ENCODE measurements at places on chromosomes 3 and 15.

- DNase-seq = no peak
These were observed 53.3 kb upstream of the TRIM71 start for GRCh38 chr3:32764481-32764880.

GRCh38 chr3:47571391-47572175 is 7.1 kb downstream of the CSPG5 start:
- no peak for DNase-seq

DNA sequence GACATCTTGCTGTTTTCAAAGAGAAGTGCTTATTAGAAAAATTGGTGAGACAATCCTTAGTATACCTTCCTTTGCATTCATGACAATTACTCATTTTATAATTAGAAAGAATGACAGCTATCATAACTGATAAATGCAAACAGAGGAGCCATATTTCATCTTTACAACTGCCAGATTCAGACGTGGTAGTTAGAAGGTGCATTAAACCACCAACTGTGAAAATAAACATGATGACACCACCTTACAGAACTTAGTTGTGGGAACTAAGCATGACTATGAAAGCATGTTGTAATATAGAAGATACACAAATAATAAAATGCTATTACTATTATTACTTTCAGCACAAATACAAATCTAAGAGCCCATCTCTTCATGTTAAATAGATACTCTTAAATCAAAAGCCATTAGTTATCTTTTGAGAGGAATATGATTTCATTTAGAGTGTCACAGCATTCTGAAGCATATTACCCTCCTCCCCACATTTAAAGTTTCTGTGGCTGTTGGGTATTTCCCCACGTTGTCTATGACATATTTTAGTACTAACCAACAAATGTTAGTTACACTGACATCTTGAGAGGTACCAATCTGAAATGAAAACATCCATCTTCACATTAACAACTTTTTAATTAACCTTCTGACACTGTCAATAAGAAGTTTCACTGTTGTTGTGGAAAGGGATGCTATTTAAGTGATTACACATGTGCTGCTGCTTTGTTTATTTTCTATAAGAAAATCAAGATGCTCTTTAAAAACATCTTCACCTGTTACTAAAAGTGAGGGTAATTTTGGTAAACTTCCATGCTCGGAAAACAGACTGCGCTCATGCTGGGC is 163.8 kb downstream of the LSAMP start:
- DNase-seq = no peak

GRCh38 chr3:136671921-136672320 is 80.3 kb downstream of the STAG1 start:
- no peak for DNase-seq

DNA sequence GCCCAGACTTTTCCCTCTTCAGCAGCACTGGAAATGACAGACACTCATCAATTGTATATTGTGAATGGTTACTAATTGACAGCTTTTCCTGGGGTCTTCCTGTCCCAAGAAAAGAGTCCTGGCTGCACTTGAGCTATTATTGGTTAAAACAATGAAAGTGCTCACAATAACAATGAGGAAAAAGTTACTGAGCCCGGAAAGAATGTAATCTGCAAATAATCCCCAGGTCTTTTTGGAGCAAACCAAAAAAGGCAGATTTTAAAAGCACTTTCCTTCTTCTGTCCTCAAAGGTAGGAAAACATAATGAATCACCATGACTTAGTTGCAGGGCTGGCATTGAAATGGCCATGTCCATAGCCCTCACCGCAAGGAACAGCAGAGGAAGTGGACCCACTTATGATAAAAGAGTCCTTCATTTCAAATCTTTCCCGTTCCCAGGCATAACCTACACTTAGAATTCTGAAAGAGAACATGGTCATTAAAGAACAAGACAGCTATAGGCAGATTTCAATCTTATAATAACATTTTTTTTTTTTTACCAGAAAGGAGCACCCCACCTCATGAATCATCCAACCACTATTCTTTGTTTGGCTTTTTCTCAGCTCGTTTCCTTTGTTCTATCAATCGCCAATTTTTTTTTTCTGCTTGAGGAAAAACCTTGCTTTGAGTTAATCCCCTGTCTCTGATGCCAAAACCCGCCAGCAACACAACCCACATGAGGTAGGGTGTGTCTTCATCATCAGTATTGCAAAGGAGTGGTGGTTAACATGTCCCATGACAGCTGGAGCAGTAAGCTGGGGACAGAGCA is 35.5 kb upstream of the ATP1B3 start:
- no peak for DNase-seq

DNA sequence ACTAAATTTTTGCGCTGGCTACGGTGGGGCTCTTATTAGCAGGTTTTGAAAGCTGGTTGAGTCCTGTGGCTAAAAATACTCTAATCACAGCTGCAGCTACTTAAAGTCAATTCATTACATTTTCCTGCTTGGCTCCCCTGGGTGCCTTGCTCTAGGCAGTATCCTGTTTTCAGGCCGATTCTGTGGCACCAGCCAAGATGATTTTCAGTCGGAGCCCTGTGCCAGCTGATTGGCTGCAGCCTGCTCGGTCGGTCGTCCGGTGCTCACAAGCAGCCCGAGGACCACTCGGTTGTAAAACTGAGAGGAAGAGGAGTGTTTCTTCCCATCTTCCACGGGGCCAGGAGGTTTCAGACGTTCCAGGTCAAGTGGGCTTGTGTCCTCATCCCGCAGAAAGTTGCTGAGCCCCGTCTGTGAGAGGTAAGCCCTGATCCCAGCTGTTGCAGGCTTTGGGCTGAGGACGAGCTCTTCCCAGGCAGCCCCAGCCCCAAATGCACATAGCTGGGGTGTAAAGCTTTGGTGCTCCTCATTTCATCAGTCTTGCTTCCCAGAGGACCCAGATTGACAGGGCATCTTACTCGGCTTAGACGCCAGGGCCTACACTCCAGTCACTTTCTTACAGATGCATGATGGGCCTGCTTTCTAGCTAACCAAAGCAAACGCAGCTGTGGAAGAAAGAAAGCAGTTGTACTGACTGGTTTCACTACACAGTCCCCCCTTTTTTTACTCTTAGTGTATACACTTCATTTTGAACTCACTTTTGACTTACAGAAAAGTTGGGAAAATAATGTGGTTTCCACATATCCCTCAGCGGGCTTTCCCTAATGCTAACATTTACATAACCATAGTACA is 15.9 kb downstream of the LYSMD4 start:
- DNase-seq = peak; percentile 12

- DNase-seq = no peak
These were observed 76.4 kb downstream of the DHX36 start for GRCh38 chr3:154247806-154248415.

DNA sequence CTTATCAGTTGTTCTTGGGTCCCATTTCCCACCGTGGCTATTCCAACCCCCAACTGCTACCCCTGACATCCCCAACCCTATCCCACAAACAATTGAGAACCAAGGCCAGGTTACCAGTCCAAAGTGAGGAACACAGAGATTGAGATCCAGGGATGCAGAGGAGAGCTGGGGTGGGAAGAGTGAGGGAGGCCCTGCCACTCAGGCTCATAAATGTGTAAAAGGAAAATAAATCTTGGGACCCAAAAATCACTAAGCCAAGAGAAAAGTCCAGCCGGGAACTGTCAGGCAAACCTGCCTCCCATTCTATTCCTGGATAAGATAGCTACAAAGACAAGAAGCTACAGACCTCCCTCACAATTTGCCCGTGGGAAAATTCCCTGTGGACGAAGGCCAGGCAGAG is 101.1 kb upstream of the DLG1 start:
- DNase-seq = no peak

DNA sequence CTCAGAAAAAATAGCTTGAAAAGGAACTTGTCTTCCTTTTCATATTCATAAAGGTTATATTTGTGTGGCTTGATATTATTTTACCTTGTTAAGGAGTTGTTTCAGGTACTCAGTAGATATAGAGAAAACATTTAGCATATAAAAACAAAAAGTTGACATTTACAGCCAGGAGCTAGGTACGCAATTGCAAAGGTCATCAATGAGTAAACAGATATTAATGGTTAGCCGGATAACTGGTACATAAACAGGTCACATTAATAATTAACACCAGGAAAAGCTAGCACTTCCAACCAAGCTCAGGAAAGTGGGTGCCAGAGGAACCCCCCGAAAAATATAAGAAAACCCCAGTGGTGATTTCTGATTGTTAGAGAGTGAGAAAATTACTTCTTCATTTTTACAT is 146.6 kb upstream of the NR2F2 start:
- no peak for DNase-seq

GRCh38 chr3:131223373-131224289 is 157.9 kb upstream of the NUDT16 start:
- DNase-seq = no peak

DNA sequence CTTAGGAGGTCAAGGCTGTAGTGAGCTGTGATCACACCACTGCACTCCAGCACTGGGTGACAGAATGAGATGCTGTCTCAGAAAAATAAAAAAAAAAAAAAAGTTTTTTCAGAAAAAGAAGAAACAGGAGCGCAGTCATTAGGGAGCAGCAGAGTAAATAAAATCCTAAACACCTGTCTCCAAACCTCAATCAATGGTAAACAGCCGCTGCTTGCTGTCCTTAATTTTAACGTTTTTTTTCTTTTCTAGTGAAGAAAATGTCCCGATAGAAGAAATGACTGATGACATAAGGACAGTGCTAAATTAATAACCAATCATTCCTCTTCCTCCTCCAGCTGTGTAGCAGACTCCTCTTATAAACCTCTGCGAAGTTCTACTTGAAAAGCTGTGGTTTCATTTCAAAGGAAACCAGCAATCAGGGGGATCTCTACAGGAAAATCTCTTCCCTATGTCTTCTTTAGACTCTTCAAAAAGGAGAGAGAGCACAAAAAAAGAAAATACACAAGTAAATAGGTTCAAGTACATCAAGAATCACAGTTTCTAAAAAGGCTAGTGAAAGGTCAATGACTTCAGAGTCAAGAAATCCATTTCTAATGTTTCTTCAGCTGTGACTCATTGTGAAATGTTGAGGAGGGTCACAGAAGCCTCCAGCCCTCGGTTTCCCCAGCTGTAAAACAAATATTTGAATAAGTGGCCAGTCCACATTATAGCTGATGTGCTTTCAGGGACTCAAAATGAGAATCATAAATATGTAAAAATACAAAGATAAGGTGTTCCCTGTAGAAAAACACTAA is 127.6 kb downstream of the TMCO5A start:
- DNase-seq = no peak

GRCh38 chr15:100454148-100454547 is 74.6 kb downstream of the CERS3 start:
- no peak for DNase-seq

DNA sequence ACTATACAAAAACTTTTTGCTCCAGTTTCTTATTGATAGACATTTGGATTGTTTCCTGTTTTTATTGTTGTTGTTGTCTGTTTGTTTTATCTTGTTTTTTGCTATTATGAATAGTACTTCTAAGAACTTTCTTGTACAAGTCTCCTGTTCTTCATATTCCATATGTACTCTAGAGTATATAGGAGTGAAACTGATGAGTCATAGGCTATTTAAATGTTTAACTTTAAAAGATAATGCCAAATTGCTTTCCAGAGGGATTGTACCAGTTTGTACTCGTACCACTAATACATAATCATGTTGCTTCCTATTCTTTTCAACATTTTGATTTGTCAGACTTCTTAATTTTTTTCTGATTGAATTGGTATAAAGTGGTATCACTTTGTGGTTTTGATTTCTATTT is 19.6 kb downstream of the LRRC49 start:
- DNase-seq = no peak

DNA sequence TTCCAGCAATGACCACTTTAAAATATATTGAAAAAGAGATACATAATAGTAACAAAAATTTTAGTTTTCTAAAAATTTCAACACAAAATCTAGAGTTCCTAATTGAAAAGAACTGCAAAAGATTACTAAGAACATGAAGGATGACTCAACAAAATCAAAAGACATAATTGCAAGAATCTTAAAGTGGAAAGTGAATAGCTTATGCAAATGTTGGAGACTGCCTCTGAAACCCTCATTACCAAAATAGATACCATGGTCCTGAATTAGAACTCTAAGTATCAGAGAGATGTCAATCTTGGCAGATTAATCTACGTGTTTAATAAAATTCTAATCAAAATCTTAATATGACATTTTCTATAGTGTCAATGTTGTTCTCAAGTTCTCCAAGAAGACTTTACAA is 60.7 kb upstream of the SGO1 start:
- no peak for DNase-seq

GRCh38 chr15:59244337-59244736 is 37.7 kb downstream of the LDHAL6B start:
- DNase-seq = no peak

- no peak for DNase-seq
These were observed 77.0 kb upstream of the STAC start for GRCh38 chr3:36303286-36303685.

GRCh38 chr15:40344217-40344616 is 3.5 kb upstream of the CCDC9B start:
- no peak for DNase-seq

GRCh38 chr3:12916159-12916558 is 74.8 kb upstream of the RPL32 start:
- peak; percentile 74 for DNase-seq

DNA sequence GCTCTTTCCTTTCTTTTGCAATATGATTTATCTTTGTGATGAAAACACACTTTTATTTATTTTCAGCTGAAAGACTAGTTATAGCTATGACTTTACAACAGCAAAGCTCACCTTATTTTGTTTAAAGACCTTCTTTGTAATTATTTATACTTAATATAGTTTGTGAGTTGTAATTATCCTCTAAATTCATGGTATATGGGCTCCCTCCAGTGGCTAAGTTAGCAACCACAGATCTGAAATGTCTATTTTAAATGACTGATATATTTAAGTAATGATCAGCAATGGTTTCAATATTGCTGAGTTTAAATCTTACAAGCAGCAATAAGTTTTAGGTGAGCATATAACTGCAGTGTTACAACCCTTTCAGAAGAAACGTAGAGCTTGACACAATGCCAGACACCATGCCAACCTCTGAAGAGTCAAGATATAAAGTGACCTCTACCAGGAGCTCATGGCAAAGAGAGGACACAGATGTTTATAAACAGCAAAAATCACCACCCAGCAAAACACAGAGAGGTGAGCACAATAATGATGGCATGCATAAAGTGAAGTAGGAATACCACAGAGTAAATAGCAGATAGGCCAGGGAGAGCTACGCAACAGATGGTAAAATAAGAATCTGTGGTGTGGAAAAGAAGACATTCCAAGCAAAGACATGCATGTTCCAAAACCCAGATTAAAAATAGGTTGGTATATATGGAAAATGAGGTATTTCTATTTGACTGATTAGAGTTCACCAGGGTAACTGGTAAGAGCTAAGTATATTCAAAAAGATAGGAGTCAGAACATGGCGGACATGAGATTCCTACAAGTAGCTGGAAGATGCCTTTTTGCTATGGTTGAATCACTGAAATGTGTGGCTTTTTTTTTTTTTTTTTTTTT is 143.7 kb upstream of the ZNF385D start:
- DNase-seq = no peak

- no peak for DNase-seq
These were observed 385.7 kb downstream of the LSAMP start for GRCh38 chr3:116059421-116060096.

Data from stimulated activated naive CD8-positive, alpha-beta T cell treated with anti-CD3 and anti-CD28 coated beads, Interleukin-15, amount 100 ng/mL, for 72 hours (primary cell).